ENCODE measurements at places on chromosomes 1 and 21.

- DNase-seq, result no peak
These were observed 77.5 kb downstream of the ZNF648 start for GRCh38 chr1:181984006-181984405.

- no peak for DNase-seq
These were observed 39.0 kb upstream of the ATP1A1 start for GRCh38 chr1:116334015-116334547.

DNA sequence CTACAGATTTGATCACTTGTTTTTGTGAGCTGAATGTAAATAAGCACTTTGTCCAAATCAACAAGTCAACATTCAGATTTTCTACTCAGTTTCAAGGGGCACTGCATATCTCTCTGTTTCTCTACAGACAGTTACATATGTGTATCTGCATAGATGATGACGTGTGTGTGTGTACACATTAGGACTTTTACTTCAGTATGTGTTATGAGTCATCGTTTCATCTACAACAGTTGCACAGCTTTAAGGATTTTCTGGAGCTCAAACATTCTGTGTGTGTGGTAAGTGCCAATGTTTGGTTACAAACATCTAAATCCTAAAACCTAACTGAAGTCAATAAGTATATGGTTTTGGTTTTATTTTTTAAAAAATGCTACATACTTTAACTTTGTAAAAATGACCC is 494.5 kb upstream of the PBX1 start:
- no peak for DNase-seq

GRCh38 chr21:34536820-34537219 is 24.8 kb upstream of the KCNE1 start:
- no peak for DNase-seq

GRCh38 chr21:41180752-41181151 is 12.8 kb downstream of the BACE2 start:
- DNase-seq, result no peak

DNA sequence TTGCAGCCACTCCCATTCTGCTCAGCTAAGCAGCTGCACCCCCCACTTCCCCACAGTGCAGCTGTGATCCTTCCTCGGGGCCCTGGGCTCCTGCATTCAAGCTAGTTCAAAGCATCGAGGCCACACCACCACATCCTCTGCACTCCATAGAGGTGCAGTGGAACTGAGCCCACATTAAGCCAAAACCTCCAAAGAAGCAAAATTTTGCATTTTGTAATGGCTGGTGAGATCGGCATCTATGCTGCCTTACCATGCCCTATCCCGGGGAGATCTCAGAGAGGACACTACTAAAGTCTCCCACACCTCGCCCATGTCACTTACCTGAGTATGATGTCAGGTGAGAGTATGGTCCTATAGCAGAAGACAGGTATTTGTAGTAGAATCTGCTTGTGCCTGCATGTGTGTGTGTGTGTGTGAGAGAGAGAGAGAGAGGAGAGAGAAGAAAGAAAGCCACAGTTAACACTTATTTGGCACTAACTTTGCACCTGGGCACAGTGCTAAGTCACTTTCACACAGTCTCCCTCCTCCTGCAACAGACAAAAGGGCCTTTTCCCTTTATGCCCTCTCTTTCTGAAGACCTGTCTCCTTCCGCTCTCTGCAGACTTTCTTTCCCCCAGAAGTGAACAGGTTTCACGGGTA is 89.8 kb downstream of the KIF14 start:
- DNase-seq, result peak; percentile 18

DNA sequence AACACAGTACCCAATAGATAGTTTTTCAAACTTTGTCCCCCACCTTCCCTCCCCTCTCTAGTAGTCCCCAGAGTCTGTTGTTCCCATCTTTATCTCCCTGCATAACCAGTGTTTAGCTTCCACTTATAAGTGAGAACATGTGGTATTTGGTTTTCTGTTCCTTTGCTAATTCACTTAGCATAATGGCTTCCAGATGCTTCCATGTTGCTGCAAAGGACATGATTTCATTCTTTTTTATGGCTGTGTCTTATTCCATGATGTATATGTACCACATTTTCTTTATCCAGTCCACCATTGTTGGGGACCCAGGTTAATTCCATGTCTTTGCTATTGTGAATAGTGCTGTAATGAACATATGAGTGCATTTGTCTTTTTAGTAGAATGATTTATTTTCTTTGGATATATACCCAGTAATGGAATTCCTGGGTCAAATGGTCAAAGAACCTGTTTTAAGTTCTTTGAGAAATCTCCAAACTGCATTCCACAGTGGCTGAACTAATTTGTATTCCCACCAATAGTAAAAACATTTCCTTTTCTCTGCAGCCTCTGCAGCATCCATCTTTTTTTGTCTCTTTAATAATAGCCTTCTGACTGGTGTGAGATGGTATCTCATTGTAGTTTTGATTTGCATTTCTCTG is 126.0 kb downstream of the AK5 start:
- no peak for DNase-seq

- no peak for DNase-seq
These were observed 75.6 kb downstream of the MRPS6 start for GRCh38 chr21:34148826-34149558.

GRCh38 chr1:36506276-36506920 is 23.7 kb upstream of the CSF3R start:
- no peak for DNase-seq

DNA sequence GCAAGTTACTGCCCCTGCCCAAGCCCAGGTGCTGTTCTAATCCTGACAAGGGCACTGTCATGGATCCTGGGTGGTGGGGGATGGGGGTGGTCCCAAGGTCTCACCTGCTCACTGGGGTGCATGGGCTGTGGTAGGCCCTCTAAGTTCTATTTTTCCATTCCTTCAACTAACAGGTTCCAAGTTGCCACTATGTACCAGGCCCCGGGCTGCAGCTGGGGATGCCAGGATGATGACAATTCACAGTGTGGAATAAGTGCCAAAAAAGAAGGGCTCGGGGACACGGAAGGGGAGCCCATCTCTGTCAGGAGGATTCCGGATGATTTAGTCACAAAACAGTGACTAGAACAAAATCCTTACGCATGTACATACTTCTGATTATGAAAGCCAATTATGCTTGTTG is 76.0 kb downstream of the STUM start:
- no peak for DNase-seq

- DNase-seq, result no peak
These were observed 30.8 kb upstream of the DIPK1A start for GRCh38 chr1:92992054-92992453.

DNA sequence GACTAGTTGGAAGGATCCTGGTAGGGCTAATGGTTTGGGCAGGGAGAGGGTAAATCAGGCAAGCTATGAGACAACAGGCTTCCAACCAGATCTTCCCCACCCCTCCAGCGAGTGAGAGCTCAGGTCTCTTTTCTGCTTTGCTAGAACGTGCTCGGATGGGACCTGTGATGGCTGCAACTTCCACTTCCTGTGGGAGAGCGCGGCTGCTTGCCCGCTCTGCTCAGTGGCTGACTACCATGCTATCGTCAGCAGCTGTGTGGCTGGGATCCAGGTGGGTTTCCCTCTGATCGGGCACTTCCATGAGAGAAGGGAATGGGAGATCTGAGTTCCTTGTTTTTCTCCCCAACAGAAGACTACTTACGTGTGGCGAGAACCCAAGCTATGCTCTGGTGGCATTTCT is 14.0 kb upstream of the SARS1 start:
- no peak for DNase-seq

- DNase-seq, result peak; percentile 56
These were observed 1.8 kb downstream of the DISC1 start for GRCh38 chr1:231628207-231628876.

DNA sequence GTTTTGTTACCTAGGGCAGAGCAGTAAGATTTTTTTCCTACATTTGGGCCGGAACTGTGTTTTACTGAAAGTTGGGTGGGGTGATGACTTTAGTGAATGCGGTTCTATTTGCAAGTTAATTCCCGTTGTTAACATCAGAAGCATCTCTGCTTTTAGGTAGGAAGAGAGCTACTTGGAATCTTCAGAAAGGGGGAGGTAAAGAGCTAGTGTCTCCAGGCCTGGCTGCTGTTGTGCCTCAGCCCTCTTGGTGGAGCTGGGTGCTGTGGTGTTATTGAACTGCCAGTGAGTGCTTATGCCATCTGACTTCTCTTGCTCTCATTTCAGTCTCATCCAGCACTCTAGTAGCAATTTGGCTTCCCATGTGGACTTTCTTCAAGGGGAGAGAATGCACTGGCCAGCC is 3.4 kb downstream of the KDM4A start:
- no peak for DNase-seq

DNA sequence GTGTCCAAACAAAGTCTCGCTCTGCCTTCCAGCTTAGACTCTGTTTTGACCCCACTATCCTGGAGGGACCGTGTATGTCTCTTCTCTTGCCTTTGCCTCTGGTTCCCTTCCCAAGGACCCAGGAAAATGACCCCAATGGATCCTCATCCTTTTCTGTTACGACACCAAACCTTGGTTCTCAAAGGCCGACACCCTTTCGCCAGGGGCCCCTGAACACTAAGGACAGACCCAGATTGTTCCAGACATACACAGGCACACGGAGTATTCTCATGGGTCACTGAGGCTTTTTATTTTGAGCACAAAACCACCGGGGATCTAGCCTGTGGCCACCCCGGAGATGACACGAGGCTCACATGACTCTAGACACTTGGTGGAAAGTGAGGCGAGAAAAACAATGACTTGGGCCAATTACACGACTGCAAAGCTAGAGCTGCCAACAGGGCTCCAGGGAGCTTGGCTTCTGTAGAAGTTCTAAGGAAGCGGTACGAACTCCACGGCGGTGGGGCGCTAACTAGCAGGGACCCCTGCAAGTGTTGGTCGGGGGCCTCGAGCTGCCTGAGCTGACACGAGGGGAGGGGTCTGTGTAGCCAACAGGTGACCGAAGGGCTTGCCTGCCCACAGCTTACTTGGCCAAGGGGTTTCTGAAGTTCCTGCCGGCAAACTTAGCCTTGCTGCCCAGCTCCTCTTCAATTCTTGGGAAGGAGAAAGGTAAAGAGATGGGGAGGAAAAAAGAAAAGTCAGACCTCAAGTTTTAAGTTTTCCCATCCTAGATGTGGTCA is 17.6 kb downstream of the ENO1 start:
- DNase-seq, result no peak

DNA sequence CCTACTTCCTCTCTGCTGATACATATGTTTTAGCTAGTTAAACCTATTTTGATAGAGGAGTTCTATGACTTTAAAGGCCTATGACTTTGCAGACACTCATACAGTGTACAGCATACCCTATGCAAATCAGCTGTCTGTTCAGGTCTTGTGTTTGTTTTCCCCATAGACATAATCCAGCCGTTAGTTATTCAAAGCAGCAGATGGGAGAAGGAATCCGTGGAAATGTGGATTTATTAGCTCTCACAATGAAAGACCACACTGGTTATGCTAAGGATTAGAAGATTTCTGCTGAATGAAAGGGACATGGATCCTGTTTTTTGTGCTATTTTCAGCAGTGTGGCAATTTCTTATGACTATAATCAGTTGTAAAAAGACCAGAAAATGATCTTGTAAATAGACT is 59.8 kb downstream of the MAST2 start:
- no peak for DNase-seq

GRCh38 chr1:186609183-186609582 is 71.0 kb downstream of the PTGS2 start:
- DNase-seq, result no peak

GRCh38 chr21:38380481-38381137 is 117.7 kb downstream of the ERG start:
- no peak for DNase-seq

DNA sequence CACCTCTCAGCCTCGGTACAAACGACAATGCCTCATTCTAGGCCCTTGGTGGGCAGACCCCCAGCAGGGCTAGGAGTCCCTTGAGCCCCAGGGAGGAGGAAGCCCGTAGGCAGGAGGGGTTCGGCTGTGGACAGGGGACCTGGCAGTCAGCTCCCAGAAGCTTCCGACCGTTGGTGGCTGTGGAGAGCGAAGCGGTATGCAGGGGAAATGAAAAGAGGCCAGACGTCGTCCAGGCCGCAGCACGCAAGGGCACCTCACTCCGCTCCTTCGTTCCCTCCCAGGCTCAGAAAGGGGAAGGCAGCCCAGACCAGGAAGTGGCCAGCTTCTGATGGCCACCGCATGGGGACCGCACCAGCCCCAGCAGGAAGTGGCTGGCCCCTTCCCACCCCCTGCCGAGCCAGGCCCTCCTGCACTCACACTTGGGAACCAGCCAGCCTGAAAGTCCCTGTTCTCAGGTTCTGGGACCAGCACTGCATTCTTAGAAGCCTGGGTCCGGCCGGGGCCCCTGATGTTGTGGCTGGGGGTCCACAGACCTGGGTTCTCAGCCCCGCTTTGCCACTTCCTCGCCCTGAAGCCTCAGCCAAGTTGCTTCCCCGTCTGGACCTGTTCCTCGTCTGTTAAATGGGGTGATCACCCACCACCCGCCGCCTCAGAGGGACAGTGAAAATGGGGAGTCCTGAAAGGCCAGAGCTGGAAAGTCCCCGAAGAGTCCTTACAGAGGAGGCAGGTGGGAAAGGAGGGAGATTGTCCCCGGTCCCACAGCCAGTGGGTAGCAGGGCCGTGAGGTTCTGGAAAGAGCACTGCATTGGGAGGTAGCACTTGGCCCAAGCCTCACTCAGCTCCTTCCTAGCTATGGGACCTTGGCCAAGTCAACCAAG is 104.0 kb upstream of the RUNX3 start:
- DNase-seq, result peak; percentile 64

GRCh38 chr21:37461479-37461878 is 94.9 kb downstream of the DYRK1A start:
- no peak for DNase-seq

GRCh38 chr1:63223426-63223825 is 98.9 kb upstream of the FOXD3 start:
- DNase-seq, result no peak

GRCh38 chr1:2795926-2796325 is 5.6 kb downstream of the TTC34 start:
- no peak for DNase-seq

DNA sequence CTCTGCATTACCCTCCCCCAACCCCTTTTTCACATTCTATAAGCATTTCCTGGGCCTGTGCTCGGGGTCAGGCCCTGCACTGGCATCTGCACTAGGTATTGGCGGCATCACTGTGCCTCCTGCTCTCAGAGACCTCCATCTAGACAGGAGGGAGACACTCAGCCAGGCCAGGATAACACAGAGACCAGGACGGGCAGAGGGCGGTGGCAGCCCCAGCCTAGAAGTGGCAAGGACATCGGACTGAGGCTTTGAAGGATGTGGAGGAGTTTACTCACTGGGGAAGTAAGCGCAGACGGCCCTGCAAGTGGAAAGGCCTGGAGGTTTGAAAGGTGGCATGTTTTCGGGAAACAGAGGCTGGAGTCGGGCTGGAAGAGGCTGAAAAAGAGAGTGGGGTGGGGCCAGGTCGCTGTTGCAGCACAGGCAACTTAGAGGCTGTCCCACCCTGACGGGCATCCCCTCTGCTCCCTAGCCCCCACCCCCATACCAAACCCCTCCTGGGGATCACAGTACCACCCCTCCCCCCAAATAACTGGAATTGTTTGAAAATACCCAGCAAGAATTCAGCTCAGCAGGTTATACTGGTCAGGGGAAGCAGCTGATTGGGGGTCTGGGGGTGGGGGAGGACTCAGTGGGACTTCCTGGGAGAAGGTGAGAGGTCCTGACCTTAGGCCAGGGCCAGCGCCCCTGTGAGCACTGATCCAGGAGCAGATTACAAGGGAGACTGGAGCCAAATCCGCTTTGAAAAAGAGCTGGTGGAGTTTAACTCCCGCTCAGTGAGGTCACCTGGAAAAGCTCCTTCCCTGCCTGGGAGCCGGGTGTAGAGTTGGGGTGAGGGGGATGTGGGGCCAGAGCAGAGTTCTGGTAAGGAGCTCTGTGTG is 121.8 kb upstream of the WNT4 start:
- no peak for DNase-seq

All from activated naive CD8-positive, alpha-beta T cell treated with anti-CD3 and anti-CD28 coated beads, Interleukin-2, amount 50 U/mL, for 24 hours (primary cell).